ENCODE measurements at places on chromosomes 4 and X.
A peak's percentile ranks its signal among the peaks of the same experiment; 100 is the strongest.

- DNase-seq: no peak
Measured at GRCh38 chr4:26229974-26230373, 90.8 kb upstream of the RBPJ start.

GRCh38 chr4:150010525-150011126 lies 67.6 kb upstream of the DCLK2 start:
- no peak for DNase-seq

- no peak for DNase-seq
Measured at GRCh38 chr4:41590591-41590990, 52.6 kb downstream of the LIMCH1 start.

DNA sequence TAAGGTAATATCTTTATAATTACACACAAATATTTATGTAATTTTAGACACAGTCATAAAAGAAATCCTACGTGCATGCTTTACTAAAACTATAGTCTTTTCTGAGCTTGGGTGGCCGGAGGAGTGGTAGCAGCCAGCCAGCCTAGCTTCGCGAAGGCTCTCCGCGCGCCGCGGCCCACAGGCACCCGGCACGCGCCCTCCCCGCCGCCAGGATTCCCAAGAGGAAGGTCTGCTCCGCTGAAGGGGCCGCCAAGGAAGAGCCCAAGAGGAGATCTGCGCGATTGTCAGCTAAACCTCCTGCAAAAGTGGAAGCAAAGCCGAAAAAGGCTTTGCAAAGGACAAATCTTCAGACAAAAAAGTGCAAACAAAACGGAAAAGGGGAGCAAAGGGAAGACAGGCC lies 8.7 kb upstream of the PJA1 start:
- no peak for DNase-seq

GRCh38 chr4:52250154-52250553 lies 199.1 kb downstream of the SPATA18 start:
- no peak for DNase-seq

DNA sequence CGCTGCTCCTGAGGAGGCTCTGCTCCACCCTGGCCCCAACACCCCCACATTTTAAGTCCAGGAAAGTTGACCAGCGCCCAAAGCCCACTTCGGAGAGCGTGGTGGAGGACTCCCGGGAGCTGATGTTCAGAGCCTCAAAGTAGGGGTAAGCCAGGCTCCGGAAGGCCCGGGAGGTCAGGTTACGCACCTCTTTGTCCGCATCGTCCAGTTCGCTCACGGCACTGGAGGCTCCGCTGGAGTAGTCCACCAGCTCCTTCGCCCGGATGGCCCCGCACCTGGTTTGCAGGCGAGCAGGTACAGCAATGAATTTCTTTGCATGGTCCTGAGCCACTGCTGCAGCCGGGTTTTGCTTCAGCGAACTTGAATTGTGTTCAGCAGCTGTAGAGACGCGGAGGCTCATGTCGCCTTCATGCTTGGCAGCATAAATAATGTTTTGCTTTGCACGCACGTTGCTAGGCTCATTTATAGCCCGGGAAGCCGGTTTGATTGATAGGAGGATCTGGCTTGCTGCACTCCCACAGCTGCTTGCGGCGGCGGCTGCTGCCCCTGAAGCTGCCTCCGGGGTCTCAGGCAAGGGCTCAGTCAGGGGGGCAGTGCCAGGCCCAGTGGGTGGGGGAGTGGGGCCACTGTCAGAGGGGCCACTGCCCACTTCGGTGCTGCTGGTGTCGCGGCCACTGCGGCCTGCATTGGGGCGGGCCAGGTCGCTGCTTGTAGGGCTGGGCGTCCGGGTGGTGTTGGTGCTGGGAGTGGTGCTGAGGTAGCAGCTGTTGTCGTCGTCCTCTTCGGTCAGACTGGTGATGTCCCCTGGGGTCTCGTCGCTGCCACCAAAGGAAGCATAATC lies 4.8 kb downstream of the C4orf54 start:
- no peak for DNase-seq

DNA sequence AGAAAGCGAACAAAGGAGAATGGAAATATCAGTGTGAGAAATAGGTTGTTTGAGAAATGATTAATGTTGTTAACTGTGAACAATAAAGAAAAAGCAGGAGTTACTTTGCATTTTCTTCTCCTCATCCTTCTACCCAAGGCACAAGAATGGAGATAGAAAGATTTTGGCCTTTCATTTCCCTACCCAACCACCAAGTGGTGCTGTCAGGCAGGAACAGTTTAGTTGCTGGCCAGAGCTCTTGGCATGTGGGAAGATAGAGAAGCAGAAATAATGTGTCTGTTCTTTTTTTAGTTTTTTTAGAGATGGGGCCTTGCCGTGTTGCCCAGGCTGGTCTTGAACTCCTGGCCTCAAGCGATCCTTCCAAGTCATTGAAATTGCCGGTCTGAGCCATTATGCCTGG lies 12.8 kb downstream of the HOPX start:
- no peak for DNase-seq

GRCh38 chrX:40205471-40205870 lies 107.7 kb upstream of the BCOR start:
- no peak for DNase-seq

GRCh38 chr4:154616731-154617130 lies 4.3 kb upstream of the FGG start:
- no peak for DNase-seq

- DNase-seq: no peak
Measured at GRCh38 chrX:51641421-51642021, 22.8 kb upstream of the CENPVL3 start.

DNA sequence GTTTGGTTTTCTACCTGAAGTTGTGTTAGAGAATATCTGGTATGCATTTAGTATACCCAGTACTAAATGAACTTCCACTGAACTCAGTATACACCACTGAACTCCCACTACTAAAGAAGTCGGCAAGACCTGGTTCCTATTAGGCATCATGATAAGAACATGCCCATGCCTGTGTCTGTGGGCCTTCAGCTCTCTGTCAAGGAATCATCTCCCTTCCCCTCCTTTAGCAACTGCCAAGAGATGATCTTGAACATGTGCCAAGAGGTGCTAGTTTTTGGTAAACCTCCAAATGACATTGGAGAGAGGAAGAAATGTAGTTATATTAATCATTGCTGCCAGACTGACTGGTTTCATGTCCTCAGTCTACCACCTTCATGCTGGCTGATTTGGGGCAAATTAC lies 113.2 kb downstream of the ATP10D start:
- DNase-seq: no peak

DNA sequence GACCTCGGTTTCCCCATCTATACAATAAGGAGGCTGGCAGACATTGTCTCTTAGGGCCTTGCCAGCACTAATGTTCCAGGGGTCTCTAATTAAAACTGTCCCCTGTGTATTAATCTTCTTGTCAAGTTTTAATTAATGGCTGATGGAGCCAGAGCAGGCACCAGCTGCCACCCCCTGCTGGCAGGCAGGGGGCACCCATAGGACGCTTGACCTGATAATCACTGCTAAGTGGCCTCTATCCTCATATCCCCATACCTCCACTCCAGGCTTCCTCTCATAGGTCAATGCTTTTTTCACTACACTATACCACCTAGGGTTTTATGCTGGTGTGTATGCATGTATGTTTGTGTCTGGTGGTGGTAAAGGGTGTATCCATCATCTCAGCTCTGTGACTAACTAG lies 89.4 kb downstream of the EFNB1 start:
- no peak for DNase-seq

DNA sequence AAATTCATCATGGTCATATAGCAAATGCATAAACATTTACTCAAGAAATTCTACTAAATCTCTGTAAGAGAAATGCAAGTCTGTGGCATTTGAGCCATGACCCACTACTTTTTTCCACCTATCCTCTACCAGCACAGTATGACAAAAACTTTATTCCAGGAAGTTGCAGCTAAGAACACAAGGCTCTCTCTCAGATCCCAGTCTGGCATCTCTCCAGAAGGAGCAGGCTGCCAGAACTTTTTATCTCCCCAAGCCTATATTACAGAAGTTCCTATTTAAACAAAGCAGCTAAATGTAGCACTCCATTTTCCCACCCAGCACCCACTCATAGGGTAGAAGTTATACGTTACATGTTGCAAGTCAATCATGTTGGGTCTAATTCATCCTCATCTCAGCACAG lies 49.3 kb upstream of the EPGN start:
- DNase-seq: no peak

GRCh38 chrX:96440941-96441340 lies 243.7 kb upstream of the DIAPH2 start:
- no peak for DNase-seq

DNA sequence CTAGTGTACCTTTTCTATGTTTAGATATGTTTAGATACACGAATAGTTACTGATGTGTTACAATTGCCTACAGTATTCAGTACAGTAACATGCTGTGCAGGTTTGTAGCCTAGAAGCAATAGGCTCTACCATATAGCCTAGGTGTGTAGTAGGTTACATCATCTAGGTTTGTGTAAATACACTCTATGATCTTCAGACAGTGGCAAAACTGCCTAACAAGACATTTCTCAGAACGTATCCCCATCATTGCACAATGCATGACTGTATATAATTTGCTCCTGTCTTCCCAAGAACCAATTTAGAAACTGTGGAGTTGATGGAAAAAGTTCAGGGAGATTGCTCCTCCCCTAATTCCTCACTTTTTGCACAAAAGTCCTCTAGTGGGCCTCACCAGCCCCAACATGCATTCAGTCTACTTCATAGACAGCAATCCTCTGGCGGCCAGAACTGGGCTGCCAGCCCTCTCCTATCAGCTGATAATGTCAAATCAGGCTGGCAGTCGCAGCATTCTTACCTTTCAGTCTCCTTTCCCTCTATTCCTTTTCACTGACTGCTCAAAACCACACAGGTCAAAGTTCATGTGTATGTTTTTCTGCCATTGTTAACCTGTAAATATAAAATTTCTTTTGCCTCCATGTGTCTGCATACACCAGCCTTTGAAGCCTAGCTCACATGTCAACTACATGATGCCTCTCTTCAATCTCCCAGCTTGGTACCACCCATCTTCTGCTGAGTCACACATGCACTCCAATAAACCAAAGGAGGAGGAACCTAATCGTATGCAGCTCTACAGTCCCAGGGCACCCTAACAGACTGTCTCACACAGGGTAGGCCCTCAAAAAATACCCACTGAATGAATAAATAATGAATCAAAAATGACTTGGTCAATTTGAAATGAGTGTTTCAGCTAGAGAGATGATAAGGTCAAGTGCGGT lies 32.0 kb downstream of the BCLAF3 start:
- DNase-seq: no peak

DNA sequence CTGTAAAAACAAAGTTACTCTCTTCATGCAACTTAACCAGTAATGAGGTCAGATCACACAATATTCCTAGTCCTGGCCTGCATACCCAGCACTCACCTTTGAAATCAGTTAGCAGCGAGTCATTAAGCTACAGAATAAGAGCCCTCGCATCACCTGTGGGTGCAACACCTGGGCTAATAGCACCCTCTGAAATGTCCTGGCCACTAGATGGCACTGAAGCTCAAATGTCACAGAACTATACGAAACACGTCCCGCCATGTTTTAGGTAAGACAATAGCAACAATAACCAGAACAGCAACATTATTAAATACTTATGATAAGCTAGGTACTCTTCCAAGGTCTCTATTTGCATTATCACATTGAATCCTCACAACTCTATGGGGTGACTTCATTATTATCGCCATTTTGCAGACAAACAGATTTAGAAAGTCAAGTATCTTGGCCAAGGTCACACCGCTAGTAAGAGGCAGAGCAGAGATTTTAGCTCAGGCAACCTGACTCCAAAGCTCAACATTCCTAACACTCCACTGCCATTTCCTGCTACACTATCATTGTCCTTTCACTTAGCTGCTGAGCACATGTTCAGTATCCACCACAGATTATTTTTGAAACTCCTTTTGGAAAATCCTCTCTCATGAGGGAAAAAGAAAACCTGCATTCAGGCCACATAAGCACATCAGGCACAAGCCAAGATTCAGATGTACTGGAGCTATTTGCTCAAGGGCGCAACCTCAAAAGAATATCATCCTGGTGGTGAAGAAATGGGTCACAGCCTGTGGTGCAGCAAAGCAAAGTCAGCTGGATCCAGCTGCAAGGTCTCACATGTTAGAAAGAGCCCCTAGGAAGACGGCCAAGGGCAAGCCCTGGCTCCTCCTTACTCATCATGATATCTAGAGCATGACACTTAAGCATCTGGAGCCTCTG lies 59.5 kb upstream of the KDR start:
- DNase-seq: peak; percentile 2

DNA sequence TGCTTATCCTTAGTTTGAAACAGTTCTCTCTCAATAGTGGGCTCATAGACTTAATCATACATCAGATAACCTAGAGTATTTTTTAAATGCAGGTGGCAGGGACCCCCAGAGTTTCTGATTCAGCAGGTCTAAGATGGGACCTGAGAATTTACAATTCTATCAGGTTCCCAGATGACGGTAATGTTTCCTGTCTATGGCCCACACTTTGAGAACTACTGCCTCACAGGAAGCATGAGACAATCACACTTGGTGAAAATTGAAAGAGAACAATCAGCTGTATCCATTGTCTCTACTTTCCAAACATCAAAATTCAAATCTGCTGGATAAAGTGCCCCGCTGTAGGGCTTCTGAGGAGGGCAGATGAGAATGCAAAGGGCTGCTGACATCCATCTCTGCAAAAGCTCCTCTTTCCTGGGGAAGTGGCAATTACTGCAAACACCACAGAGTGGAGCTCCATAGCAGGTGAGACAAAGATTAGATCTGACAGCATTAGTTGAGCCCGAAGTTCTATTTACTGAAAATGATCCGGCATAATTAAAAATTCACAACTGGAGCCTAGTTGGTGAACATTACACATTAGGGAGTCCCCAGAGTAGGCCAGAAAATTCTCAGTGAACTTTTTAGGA lies 187.8 kb upstream of the MBNL3 start:
- no peak for DNase-seq

GRCh38 chr4:139978692-139979091 lies 175.3 kb downstream of the MAML3 start:
- DNase-seq: no peak

All from activated CD4-positive, alpha-beta T cell treated with anti-CD3 and anti-CD28 coated beads, Interleukin-2, amount 50 U/mL, for 24 hours (primary cell).